GM23248 (cell line): ENCODE measurements at places on chromosomes 2 and 18. TPM values are rescaled to one million over a fixed set of nuclear protein-coding genes. Genes with fewer than 3 reads are reported as not detected.

The PLGLB1 gene
- polyA plus RNA-seq, result 0.46 and 1.4 TPM in 2 replicates

GRCh38 chr2:168434146-168434545, 21.9 kb upstream of the CERS6 start:
- H3K4me1 ChIP-seq, result no peaks in the 10 kb centered on the region
- no peak for DNase-seq
- H3K4me3 ChIP-seq, result no peak overlapping the region
- no peaks in the 10 kb centered on the region; the same call in 1 of the 2 replicates for H3K27me3 ChIP-seq
- no peaks in the 10 kb centered on the region for H3K36me3 ChIP-seq
- no peak overlapping the region for H3K27ac ChIP-seq

DNA sequence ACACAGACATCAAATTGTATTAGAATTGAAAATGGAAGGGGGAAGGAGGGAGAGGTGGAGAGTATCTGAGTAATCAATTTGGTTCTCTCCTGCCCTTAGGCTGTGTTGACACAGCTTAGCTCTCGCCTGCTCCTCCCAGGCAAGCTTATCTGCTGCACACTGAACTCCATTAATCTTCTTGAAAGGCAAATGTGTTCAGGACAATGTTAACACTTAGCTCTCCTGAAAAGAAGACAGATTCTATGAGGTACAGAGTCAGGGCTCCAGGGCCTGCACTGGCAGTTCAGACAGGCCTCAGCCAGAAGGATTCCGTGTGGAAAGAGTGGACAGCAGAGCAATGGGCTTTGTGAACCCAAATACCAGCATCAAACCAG, 430.0 kb upstream of the TNP1 start:
- H3K4me1 ChIP-seq, result peaks cover 29% of the 10 kb centered on the region
- H3K4me3 ChIP-seq, result no peak overlapping the region

The KCNG2 gene
- polyA plus RNA-seq, result not detected in 2 replicates

The NEU2 gene
- not detected in 2 replicates for polyA plus RNA-seq

DNA sequence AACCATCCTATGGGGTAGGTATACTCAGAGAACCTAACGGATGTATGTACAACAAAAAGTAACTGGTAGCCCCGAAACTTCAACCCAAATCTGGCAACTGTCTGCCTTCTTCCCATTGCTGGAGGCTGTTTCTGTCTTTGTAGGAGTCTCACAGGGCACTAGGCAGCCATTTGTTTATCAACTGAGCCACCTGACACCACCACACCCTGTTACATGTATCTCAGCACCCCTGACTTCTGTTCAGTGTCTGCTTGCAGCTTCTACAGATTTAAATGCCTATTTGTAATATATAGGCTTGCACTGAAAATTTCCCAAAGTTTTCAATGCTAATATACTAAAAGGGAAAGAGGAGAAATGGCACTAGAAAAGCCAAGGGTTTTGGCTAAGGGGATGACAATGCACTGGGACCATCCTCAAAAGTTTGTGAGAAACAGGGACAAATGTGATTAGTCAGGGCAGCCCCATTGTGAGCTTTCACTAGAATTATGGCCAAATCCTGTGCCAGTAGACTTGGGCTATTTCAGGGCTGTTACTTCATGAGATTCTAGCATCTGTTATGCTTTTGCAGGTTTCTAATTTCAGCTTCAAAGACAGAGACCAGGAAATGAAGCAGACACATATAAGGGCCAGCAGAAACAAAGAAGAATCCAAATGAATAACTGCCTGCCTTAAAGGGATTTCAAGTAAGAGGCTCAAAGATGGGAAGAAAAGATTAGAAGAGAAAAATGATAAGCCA, 103.3 kb downstream of the MYO5B start:
- no peak for DNase-seq
- no peaks in the 10 kb centered on the region for H3K4me1 ChIP-seq
- H3K36me3 ChIP-seq, result no peaks in the 10 kb centered on the region
- no peaks in the 10 kb centered on the region; the same call in 1 of the 2 replicates for H3K27me3 ChIP-seq

The SNORC gene
- 0.39 TPM in 1 of 2 replicates, not detected in the other for polyA plus RNA-seq

The FOXD4L1 gene
- not detected in 2 replicates for polyA plus RNA-seq

DNA sequence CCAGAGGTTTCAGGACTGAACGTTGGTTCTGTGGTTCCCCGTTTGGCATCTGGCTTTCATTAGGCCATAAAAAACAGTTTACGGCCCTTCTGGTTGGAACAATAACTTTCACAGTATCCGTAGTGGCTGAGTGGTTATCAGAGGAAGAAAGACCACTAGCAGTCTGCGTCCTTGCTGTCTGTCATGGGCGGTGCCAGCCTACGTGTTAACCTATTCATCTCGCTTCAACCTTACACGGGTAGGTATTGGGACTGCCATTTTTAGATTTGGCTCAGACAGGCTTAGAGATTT, 42.6 kb upstream of the ROCK2 start:
- H3K4me1 ChIP-seq, result peaks cover 16% of the 10 kb centered on the region
- peak; percentile 66 for DNase-seq
- no peak overlapping the region for H3K27ac ChIP-seq
- H3K36me3 ChIP-seq, result no peaks in the 10 kb centered on the region
- H3K4me3 ChIP-seq, result no peak overlapping the region
- no peaks in the 10 kb centered on the region for H3K27me3 ChIP-seq

- no peaks in the 10 kb centered on the region for H3K36me3 ChIP-seq
- H3K4me1 ChIP-seq, result peaks cover 28% of the 10 kb centered on the region
- no peaks in the 10 kb centered on the region for H3K27me3 ChIP-seq
- H3K27ac ChIP-seq, result no peak overlapping the region
These were observed 237.2 kb downstream of the PRKCE start for GRCh38 chr2:45888641-45889040.

GRCh38 chr2:12265646-12266045, 451.1 kb upstream of the TRIB2 start:
- no peak for DNase-seq
- no peak overlapping the region for H3K27ac ChIP-seq
- H3K36me3 ChIP-seq, result no peaks in the 10 kb centered on the region
- H3K27me3 ChIP-seq, result no peaks in the 10 kb centered on the region
- H3K4me3 ChIP-seq, result no peak overlapping the region
- 0 out of 2 replicates have a peak, but pooled peaks cover 8% of the 10 kb centered on the region for H3K4me1 ChIP-seq

DNA sequence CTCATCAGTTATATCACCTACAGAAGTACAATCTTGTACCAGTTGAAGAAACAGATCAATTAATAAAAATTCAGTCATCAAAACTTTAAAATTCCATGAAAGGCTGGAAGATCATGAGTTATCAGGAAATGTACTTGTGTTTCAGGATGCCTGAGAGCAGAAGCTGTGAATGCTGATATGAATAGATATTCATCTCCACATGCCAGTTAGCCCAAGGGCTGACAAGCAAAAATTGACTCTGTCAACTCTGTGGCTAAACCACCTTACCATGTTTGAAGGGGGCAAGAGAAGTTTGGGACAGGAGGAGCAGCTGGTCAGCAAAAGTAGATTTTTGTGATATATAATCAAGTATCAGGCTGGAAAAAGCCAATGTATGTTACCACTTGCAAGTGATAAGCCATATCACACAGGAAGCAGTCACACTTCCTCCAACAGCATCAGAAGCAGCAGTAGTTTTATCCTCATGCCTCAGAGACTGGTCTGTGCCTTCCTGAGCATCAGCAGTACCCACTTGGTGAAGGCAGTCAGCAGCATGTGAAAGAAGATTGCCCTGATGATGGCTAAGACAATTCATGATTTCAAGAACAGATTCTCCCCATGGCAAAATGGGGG, 328.2 kb upstream of the CNTNAP5 start:
- no peaks in the 10 kb centered on the region for H3K4me1 ChIP-seq
- DNase-seq, result no peak

The FSIP2 gene
- not detected in 2 replicates for polyA plus RNA-seq

DNA sequence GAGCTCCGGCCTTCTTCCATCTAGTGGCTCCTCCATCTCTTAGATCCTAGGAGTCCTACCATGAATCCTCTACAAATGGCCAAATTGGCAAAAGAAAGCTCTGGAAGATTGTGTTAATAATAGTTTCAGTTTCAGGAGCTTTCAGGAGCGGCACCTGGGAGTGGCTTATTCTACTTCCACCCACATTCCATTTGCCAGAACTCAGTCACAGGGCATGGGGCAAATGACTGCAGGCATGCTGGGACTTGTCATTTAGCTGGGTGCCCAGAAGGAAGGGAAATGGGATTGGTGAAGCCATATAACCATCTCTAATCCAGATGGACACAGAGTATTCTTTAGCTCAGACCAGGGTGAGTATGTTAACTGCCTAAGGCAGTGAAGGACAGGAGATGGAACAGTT, 3.6 kb upstream of the LRATD1 start:
- DNase-seq, result no peak
- no peaks in the 10 kb centered on the region for H3K36me3 ChIP-seq

DNA sequence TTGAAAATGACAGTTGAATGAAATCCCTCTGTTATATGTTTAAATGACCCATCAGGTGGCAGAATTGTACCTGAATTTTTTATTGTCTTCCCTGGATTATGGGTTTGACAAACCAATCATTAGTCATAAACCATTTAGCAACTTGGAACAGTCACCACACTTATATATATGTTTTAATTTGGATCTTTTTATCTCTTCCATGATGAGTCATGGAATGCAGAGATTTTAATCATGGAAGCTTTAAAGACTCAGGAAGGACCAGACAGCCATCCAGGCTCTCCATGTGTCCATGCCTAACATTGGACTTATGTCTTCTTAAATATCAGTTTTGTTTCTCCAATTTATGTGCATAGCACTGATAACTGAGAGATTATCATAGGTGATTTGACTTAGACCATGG, 188.3 kb upstream of the ZSWIM2 start:
- H3K4me3 ChIP-seq, result no peak overlapping the region
- no peaks in the 10 kb centered on the region for H3K4me1 ChIP-seq
- no peak overlapping the region for H3K27ac ChIP-seq
- no peaks in the 10 kb centered on the region for H3K27me3 ChIP-seq
- no peaks in the 10 kb centered on the region for H3K36me3 ChIP-seq
- no peak for DNase-seq

- no peak overlapping the region for H3K4me3 ChIP-seq
- no peaks in the 10 kb centered on the region for H3K4me1 ChIP-seq
- H3K36me3 ChIP-seq, result no peaks in the 10 kb centered on the region
- DNase-seq, result peak; percentile 8
These were observed 102.5 kb downstream of the OLA1 start for GRCh38 chr2:174145827-174146226.

The MYCN gene
- not detected in 2 replicates for polyA plus RNA-seq

The SERPINB2 gene
- polyA plus RNA-seq, result 10.6 and 10.7 TPM in 2 replicates

- no peak overlapping the region for H3K4me3 ChIP-seq
- no peak overlapping the region for H3K27ac ChIP-seq
- DNase-seq, result no peak
- peaks cover 4% of the 10 kb centered on the region; the same call in 1 of the 2 replicates for H3K4me1 ChIP-seq
- H3K27me3 ChIP-seq, result peaks cover 13% of the 10 kb centered on the region
- no peaks in the 10 kb centered on the region for H3K36me3 ChIP-seq
These were observed 69.7 kb upstream of the NCK2 start for GRCh38 chr2:105674859-105675541.

DNA sequence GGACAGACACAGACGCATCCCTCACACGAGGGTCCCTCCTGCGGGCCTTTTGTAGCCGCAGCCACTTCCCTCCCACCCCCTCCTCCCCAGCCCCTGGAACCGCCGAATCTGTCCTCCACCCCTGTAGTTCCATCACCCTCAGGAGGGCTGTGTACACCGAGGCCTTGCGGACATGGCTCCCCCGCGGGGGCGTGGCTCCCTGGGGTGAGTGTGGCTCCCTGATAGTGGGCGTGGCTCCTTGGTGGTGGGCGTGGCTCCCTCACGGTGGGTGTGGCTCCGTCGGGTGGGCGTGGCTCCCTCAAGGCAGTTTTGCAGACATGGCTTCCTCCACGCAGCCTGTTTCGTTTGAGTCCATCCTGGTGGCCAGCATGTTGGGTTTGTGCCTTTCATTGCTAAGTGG, 420.7 kb upstream of the SALL3 start:
- no peak overlapping the region for H3K4me3 ChIP-seq
- DNase-seq, result no peak
- no peaks in the 10 kb centered on the region for H3K27me3 ChIP-seq
- H3K36me3 ChIP-seq, result no peaks in the 10 kb centered on the region
- no peaks in the 10 kb centered on the region for H3K4me1 ChIP-seq
- H3K27ac ChIP-seq, result no peak overlapping the region

- no peak overlapping the region for H3K4me3 ChIP-seq
- no peaks in the 10 kb centered on the region for H3K36me3 ChIP-seq
- H3K27ac ChIP-seq, result no peak overlapping the region
- peak; percentile 35 for DNase-seq
- H3K4me1 ChIP-seq, result peaks cover 15% of the 10 kb centered on the region
- no peaks in the 10 kb centered on the region for H3K27me3 ChIP-seq
These were observed 7.9 kb downstream of the PKP4 start for GRCh38 chr2:158464426-158465281.

The DSC3 gene
- not detected in 2 replicates for polyA plus RNA-seq

GRCh38 chr2:17966798-17967197, 88.3 kb downstream of the KCNS3 start:
- H3K36me3 ChIP-seq, result no peaks in the 10 kb centered on the region
- H3K4me3 ChIP-seq, result no peak overlapping the region
- no peak for DNase-seq
- H3K27me3 ChIP-seq, result no peaks in the 10 kb centered on the region
- H3K27ac ChIP-seq, result no peak overlapping the region

The CFC1 gene
- polyA plus RNA-seq, result not detected in 2 replicates

GRCh38 chr2:225400060-225400511, 576 bp downstream of the NYAP2 start:
- H3K27me3 ChIP-seq, result no peaks in the 10 kb centered on the region
- no peak overlapping the region for H3K4me3 ChIP-seq
- no peaks in the 10 kb centered on the region for H3K36me3 ChIP-seq
- DNase-seq, result peak; percentile 67
- no peaks in the 10 kb centered on the region for H3K4me1 ChIP-seq
- H3K27ac ChIP-seq, result no peak overlapping the region

The EN1 gene
- 4.1 and 5.3 TPM in 2 replicates for polyA plus RNA-seq

- H3K4me3 ChIP-seq, result peak within 1 kb of the TSS; percentile 97
- peaks cover 4% of the 10 kb centered on the region for H3K4me1 ChIP-seq
- DNase-seq, result peak; percentile 91
- peak within 1 kb of the TSS; percentile 86 for H3K27ac ChIP-seq
- H3K36me3 ChIP-seq, result no peaks in the 10 kb centered on the region
These were observed at the start of gene ZNF521 for GRCh38 chr18:25351777-25352628. Gene ZNF521, minus strand, starts transcription at chr18:25352166. Its CDS starts 1,220 bp downstream, at chr18:25350946.

GRCh38 chr2:195985741-195986140, 82.9 kb downstream of the DNAH7 start:
- H3K4me1 ChIP-seq, result no peaks in the 10 kb centered on the region
- H3K27ac ChIP-seq, result no peak overlapping the region
- H3K27me3 ChIP-seq, result no peaks in the 10 kb centered on the region
- H3K36me3 ChIP-seq, result no peaks in the 10 kb centered on the region
- H3K4me3 ChIP-seq, result no peak overlapping the region

DNA sequence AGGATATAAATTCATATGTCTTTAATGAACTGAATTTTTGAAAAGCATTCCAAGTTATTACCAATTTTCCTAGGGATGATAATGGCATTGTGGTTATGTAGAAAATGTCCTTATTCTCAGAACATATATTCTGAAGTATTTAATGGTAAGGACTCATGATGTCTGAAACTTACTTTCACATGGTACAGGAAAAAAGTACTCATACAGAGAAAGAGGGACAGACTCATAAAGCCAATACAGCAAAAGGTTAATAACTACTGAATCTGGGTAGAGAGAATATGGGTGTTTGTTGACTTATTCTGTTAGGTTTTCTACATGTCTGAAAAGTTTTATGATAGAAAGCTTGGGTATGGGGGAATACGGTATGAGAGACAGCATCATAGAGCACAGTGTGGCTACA, 84.3 kb upstream of the SERTAD2 start:
- no peaks in the 10 kb centered on the region for H3K27me3 ChIP-seq
- H3K4me1 ChIP-seq, result peaks cover 11% of the 10 kb centered on the region
- no peaks in the 10 kb centered on the region for H3K36me3 ChIP-seq
